Cortex of kidney (tissue), 1 donor: ENCODE measurements at places on chromosomes 3 and 15.

GRCh38 chr3:76222201-76222600, 436.9 kb upstream of the ZNF717 start:
- DNase-seq, result no peak

DNA sequence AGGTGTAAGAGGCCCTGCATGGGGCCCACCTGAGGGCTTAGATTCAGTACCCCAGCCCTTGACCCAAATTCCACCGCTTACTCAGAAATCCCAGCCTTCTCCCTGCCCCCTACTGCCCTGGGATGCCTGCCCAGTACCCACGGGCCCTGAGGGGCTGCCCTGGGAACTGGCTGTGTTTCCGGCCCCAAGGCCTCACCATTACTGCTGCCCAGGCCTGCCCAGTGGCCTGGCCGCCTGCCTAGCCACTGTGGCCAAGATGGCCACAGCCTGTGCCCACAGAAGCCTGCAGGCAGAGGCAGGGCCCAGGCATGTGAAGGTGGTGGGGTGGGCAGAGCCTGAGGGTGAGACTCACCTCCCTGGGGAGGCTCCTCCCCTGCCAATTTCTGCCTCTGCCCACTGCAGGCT, 6.1 kb upstream of the PRKCD start:
- no peak for DNase-seq

- DNase-seq, result no peak
Measured at GRCh38 chr15:65204931-65205660, 6.2 kb downstream of the CILP start.

DNA sequence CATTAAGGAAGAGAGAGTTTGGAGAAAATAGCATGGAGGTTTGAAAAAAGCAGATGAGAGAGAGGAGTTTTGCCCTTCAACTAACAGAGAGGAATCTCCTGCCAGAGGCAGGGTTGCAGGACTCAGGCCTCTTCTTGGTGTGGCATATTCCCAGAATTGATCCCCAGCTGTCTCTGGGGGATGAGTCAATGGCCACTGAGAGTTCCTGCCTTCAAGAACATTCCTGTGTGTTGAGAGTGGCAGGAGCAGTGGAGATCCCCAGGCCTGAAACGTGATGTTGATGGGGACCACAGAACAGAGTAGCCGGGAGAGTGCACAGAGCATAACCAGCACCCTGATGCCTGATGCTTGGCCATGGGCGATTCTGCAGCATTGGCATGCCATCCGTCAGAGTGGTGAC, 348.4 kb upstream of the THBS1 start:
- DNase-seq, result no peak

- DNase-seq, result no peak
Measured at GRCh38 chr3:190968616-190969015, 106.1 kb upstream of the GMNC start.

GRCh38 chr3:113268942-113269341, 57.6 kb downstream of the BOC start:
- no peak for DNase-seq

DNA sequence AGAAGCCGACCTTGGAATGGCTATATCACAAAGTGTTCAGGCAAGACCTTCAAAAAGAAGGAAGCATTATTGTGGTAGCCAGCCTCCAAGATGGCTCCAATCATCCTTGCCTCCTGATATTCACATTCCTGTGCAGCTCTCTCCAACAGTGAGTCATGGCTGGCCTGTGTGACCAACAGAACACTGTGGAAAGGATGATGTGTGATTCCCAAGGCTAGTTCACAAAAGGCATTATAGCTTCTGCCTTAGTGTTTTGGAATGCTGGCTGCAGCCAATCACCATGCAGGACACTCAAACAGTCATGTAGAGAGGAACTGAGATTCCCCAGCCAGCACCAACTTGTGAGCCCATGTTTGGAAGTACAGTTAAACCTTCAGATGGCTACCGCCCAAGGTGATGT, 102.6 kb downstream of the EFL1 start:
- no peak for DNase-seq

- no peak for DNase-seq
Measured at GRCh38 chr3:185934174-185934557, 3.6 kb downstream of the TRA2B start.

GRCh38 chr3:193788189-193788991, 195.4 kb downstream of the OPA1 start:
- DNase-seq, result no peak

- DNase-seq, result no peak
Measured at GRCh38 chr15:75034615-75035014, 11.2 kb downstream of the PPCDC start.

DNA sequence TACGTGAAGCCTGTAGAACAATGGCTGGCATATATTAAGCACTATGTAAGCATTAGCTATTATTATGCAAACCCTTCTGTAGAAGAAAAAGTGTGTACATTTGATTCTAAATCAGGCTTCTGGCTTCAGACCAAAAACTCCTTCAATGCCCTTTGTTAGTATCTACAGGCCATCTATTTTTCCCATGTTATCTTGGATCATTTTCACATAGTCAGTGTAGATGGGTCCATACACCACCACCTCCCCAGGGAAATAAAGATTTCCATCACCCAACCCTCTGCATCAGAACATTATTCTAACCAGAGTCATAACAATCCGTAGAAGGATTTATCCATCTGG, 8.0 kb upstream of the KLHL6 start:
- DNase-seq, result no peak

DNA sequence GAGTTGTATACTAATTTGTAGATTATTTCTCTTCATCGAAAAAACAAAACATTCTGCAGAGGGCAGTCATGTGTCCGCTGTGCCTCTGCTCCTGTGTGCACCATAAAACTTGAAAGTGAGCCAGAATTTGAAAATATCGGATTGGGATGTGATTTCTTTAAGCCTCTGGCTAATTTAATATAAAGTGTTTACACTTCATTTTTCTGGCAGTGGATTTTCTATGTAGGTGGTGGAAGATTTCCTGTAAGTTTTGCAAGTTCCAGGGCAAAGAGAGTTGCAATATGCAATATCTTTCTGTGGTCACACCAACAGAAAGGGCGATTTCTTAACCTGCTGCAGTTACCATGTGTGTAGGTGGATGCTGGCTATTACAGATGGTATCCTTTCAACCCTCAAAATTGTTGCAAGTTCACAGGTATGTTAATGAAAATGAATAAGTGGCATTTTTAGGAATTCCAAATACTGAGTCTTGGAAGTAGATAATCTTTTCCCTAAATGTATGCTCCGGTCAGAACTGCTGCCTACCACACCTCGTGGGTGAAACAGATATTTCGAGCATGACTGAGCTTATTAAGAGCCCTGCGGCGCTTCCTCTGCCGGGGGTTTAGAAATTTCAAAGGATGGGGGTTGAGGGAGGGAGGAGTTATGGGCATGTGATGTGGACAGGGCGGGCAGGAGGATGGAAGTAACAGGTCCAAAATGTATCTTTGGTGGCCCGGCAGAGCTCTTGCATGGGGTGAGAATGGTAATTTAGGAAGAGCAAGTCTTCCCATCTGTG, 134.0 kb downstream of the PGPEP1L start:
- DNase-seq, result no peak

GRCh38 chr3:143352850-143353550, 233.4 kb downstream of the CHST2 start:
- no peak for DNase-seq

DNA sequence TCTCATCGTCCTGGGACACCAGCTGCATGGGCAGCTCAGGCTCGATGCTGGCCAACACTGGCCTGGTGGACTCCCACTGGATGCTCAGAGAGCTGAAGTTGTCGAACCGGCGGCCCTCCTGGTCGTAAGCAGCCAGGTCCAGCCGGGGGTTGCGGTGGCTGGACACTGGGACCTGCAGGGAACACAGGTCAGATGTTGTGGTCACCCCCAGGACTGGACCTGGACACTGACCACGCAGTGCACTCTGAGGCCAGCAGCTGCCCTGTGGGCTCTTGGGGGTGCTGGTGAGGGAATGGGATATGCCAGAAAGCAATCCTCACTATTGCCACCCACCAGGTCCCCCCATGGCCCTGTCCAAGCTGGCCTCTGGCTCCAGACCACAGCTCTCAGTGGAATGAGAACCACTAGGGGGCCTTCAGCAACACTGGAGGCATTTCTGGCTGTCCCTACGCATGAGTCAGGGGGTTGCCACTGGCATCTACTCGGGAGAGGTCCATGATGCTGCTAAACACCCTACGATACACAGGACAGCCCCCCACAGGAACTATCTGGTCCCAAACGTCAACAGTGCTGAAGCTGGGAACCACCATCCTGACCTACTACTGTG, 66.1 kb downstream of the NUP210 start:
- DNase-seq, result no peak

DNA sequence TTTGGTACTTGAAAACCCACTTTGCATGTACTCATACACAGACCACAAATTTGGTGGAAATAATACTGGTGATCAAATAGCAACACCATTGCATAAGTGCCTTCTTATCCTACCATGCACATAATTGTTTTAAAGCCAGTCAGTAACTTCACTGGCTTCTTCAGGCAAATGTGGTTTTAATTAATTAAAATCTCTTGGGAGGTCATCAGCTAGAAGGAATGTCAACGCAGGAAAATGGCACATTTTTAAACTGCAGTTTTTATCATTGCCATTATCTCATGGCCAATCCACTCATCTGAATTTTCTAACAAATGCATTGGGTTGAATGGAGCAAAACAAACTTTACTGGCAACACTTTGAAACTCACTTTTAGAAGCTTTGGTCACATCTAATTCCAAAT, 105.7 kb upstream of the ZPLD1 start:
- DNase-seq, result no peak
